ENCODE measurements at places on chromosomes 6 and 20. TPM values are rescaled to one million over a fixed set of nuclear protein-coding genes. Genes with fewer than 3 reads are reported as not detected.

GRCh38 chr20:57082357-57082945, 184.0 kb downstream of the BMP7 start:
- DNase-seq, result no peak

GRCh38 chr6:100612094-100612493, 147.4 kb upstream of the SIM1 start:
- no peak for DNase-seq

ENPP4 gene
- 5.3 TPM for total RNA-seq

LAMA4 gene
- 0.21 TPM for total RNA-seq

- DNase-seq, result no peak
These were observed 118.1 kb downstream of the TRDN start for GRCh38 chr6:123518441-123519188.

GRCh38 chr6:31534521-31535040, 5.8 kb downstream of the MCCD1 start:
- DNase-seq, result no peak

DNA sequence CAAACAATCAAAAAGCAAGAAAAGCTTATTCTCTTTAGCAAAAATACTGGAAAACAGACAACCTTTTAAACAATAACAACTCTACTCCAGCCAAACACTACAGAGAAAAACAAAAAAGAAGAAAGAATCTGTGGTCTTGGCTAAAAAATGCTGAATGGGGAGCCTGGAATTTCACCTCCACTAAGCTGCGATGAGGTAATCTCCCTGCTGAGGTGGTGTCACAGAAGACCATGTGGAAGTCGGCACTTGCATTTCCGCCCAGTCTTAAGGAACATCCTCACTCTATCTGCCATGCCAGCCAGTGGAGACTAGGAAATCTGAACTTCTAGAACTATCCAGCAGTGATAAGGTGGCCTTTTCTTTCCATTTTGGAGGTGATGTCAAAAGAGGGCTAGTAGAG, 1026.8 kb upstream of the EPHA7 start:
- no peak for DNase-seq

GRCh38 chr6:136646377-136646776, 96.2 kb upstream of the MAP7 start:
- DNase-seq, result no peak

- no peak for DNase-seq
These were observed 36.9 kb downstream of the EYA4 start for GRCh38 chr6:133277900-133278545.

HAO1 gene
- not detected for total RNA-seq

- no peak for DNase-seq
These were observed 181.9 kb upstream of the CCN2 start for GRCh38 chr6:132132924-132133639.

- DNase-seq, result no peak
These were observed 10.5 kb downstream of the RAE1 start for GRCh38 chr20:57361517-57361916.

MTHFD1L gene
- total RNA-seq, result 69.1 TPM

SLCO4A1 gene
- total RNA-seq, result 16.1 TPM

DNA sequence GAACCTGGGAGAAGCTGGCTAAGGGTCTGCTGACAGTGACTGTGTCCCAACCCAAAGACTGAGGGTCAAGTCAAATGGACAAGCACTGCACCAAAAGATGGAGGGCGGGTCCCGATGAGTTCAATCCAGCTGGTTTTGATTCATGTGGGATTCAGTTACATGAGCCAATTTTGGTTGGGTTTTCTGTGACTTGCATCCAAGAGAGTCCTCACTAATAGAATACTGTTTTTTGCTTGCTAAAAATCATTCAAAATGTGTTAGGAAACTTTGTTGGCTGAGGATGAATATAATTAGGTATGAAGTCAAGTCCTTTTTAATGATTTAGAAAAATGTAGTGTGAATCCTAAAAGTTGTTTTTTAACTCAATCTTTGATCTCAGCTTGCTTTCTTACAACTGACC, 323.8 kb upstream of the NOX3 start:
- DNase-seq, result no peak

- DNase-seq, result no peak
These were observed 8.0 kb upstream of the KCNK16 start for GRCh38 chr6:39330476-39330875.

DNA sequence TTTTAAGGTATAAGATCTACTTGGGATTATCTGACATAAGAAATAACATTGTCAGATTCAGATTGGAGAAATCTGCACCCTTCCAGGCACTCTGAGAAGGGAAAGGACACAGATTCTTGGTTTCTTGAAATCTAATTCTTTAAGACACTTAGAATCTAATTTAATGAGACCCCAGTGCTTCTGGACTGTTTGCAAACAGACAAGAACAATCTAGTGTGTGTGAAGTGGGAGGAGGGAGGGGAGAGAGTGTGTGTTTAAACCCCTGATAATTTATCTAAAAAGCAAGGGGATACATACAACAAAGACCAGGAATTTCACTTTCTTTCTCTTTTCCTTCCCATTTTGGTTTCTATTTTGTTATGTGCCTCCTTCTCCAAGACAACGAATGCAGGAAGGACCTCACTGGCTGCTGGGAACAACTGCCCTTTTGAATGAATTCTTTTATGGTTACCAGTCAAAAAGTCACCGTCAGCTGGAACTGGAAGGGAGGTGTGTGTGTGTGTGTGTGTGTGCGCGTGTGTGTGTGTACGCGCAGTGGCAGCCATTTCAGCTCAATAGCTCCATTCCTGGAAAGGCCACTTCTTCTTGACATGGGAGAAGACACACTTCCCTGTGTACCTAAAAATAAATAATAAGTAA, 129.4 kb downstream of the BCAS1 start:
- no peak for DNase-seq

DNA sequence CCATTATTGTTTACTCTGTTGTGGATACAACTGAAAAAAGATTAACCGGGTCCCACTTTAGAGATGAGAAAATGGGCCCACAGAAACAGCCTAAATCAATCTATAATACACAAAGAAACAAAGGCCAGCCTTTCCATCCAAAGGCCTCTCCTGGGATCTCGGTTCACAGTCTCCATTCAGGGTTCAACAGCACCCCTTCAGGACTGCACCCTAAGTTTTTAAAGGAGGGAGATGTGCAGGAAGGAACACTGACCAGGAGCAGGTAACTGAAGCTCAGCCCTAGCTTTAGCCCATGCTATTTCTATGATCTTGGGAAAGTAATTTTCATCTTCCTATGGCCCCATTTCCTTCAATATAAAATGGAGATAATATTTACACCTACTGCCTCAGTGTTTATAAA, 147.7 kb downstream of the BTBD9 start:
- no peak for DNase-seq

DNA sequence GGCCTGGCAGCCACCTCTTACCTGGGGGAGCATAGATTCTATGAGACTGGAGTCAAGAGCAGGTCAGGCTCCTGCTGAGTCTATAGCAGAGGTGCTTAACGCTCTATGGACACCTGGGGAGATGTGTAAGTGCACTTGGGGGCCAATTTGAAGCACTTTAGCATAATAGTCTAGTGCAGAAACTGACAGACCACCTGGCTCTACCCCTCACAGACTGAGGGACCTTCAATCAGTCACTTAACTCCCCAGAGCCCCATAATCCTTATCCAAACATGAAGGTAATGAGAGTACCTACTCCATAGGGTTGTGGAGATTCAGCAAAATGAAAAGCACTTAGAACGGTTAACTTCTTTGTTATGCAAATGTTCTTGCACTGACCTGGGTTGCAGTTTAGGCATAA, 87.3 kb upstream of the SLC22A16 start:
- no peak for DNase-seq

TRIM15 gene
- total RNA-seq, result not detected

BANF2 gene
- total RNA-seq, result not detected

GRCh38 chr20:64107736-64108457, 532 bp upstream of the NPBWR2 start:
- DNase-seq, result no peak

RAD21L1 gene
- not detected for total RNA-seq

- DNase-seq, result no peak
These were observed 235.9 kb downstream of the TFAP2C start for GRCh38 chr20:56865055-56865454.

ITCH gene
- 35.7 TPM for total RNA-seq

- DNase-seq, result no peak
These were observed 51.5 kb downstream of the EZR start for GRCh38 chr6:158767709-158768108.

MATN4 gene
- not detected for total RNA-seq

CCN6 gene
- not detected for total RNA-seq

- DNase-seq, result no peak
These were observed 12.6 kb upstream of the EIF2S2 start for GRCh38 chr20:34124469-34125249.

TUBB1 gene
- total RNA-seq, result not detected

RBM39 gene
- 216 TPM for total RNA-seq

GABRR2 gene
- 0.54 TPM for total RNA-seq

HNF4A gene
- 0.21 TPM for total RNA-seq

SLA2 gene
- total RNA-seq, result 1.7 TPM

DNA sequence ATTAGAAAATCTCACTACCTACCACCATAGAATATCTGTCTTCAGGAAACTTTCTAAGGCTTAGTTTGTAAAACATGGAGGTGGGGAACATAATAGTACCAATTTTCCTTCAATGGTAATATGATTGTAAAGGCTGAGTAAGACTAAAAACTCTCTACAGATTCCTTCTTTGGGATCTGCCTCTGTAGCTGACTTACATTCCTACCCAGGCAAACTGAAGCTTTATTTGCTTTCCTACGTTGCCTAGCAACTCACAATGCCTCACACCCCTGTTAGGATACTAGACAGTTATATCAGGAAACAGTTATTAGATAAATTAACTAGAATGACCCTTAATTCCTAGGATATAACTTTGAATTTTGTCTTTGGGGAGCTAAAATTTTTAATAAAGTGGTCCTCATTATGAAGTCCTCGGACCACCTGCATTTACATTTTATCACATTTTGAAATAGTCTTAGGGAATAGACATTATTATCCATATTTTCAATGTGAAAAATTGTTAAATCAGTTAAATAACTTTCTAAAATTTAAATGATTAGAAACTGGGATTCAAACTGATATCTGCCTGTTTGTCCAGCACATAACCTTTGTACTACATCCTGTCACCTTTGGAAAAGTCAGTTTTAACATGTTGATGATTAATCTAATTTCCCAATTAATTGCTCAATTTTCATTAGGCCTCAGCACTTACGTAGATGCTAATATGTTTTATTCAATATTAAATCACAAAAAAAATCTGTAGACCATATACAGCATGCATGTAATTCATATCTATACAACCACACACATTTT, 591.4 kb downstream of the RNF144B start:
- DNase-seq, result no peak

- no peak for DNase-seq
These were observed 101.4 kb downstream of the CDH4 start for GRCh38 chr20:61353261-61354000.

ALDH5A1 gene
- 15.3 TPM for total RNA-seq

GRIK2 gene
- not detected for total RNA-seq

All from GM12878 (cell line).